ENCODE measurements at places on chromosomes 6 and 20. TPM values are rescaled to one million over a fixed set of nuclear protein-coding genes. Genes with fewer than 3 reads are reported as not detected.

The RAET1L gene
- not detected for total RNA-seq

The LCA5 gene
- 10.4 TPM for total RNA-seq

The NOL4L gene
- 44.3 TPM for total RNA-seq

The GRM4 gene
- 8.3 TPM for total RNA-seq

The SEMG1 gene
- not detected for total RNA-seq

Data from dorsolateral prefrontal cortex (tissue), 122 donors.